ENCODE measurements at places on chromosomes 6 and 20. TPM values are rescaled to one million over a fixed set of nuclear protein-coding genes. Genes with fewer than 3 reads are reported as not detected.

GRCh38 chr6:160363016-160363996 lies 15.1 kb downstream of the SLC22A3 start:
- no peak for DNase-seq

- DNase-seq = no peak
These were observed 57.7 kb upstream of the EZR start for GRCh38 chr6:158876886-158877285.

DNA sequence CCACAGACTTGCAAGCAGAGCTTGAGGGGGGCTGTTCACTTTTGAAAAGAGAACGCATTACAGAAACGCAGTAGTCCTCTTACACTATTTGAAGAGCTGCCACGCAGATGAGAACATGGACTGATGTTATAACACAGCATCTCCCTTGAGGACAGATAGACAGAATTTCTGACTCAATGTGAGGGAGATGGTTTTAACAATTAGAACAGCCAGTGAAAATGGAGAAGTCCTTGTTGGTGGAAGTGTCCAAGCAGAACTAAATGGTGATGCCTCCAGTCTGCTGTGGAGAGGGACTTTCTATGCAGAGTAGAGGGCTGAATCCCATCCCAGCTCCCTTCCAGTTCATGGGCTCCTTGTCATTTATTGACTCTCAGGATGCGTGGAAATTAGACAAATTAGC lies 100.0 kb downstream of the RREB1 start:
- no peak for DNase-seq

DNA sequence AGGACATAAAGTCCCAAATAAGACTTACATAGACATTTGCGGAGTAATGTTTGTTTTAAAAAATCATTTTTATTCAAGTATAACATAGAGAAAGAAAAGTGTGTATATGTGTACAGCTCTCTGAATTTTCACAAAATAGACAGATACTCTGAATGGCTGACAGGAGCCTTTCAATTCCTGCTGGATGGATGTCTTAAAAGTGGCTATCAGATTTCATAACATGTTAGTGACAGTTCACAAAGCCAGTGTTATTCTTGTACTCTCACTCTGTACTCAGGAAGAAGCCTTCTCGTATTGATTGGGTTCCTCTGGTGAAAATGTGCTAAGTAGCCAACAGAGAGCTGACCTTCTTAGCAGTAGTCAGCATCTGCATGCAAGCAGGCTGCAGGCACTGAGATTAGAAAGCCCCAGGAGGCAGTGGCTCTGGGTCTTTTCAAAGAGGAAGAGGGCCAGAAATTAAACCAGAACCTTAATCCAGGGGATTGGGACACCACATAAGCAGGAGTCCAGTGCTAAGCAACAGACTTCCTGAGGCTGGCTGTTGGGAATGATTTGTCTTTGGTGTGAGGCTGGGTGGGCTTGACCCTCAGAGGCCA lies 19.7 kb downstream of the SLC17A4 start:
- DNase-seq = peak; percentile 42

DNA sequence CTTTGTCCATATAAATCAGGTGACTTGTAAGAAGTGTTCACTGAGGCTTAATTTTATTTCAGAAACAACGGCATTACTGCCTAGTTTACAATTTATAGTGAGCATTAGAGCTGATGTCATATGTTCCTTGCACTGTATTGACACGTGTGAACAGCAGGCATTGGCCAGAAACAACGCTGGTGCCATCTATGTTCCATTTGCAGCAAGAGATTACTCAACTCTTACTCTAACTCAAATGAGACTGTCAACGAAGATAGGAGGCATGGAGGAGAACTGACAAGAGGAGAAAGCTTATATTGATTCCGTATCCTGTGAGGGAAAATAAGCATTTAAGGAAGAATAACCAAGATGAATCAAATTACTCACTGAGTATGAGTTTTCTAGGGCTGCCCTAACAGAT lies 48.4 kb downstream of the MTFR2 start:
- no peak for DNase-seq

- no peak for DNase-seq
These were observed 3.8 kb downstream of the IGF2R start for GRCh38 chr6:159972506-159973268.

The PSORS1C2 gene
- total RNA-seq = 0.49 TPM
